ENCODE measurements at places on chromosomes 7 and 10.

DNA sequence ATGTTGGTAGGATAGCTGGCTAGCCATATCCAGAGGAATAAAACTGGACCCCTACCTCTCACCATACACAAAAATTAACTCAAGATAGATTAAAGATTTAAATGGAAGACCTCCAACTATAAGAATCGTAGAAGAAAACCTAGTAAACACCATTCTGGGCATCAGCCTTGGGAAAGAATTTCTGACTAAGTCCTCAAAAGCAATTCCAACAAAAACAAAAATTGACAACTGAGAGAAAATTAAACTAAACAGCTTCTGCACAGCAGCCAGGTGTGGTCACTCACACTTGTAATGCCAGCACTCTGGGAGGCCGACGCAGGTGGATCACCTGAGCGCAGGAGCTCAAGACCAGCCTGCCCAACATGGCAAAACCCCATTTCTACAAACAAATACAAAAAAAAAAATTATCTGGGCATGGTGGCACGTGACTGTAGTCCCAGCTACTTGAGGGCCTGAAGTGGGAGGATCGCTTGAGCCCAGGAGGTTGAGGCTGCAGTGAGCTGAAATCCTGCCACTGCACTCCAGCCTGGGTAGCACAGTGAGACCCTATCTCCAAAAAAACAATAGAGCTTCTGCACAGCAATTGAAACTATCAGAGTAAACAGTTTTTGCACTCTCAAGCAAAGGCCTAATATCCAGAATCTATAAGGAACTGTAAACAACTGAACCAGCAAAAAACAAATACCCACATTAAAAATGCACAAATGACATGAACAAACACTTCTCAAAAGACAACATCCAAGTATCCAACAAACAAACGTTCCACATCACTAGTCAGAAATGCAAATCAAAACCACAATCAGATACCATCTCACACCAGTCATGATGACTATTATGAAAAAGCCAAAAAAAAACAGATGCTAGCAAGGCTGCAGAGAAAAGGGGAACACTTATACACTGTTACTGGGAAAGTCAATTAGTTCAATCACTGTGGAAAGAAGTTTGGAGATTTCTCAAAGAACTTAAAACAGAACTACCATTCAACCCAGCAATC is 4.8 kb downstream of the CRPPA start:
- DNase-seq, result no peak

- DNase-seq, result no peak
Observed at GRCh38 chr7:159056737-159057136, 87.9 kb downstream of the VIPR2 start.

DNA sequence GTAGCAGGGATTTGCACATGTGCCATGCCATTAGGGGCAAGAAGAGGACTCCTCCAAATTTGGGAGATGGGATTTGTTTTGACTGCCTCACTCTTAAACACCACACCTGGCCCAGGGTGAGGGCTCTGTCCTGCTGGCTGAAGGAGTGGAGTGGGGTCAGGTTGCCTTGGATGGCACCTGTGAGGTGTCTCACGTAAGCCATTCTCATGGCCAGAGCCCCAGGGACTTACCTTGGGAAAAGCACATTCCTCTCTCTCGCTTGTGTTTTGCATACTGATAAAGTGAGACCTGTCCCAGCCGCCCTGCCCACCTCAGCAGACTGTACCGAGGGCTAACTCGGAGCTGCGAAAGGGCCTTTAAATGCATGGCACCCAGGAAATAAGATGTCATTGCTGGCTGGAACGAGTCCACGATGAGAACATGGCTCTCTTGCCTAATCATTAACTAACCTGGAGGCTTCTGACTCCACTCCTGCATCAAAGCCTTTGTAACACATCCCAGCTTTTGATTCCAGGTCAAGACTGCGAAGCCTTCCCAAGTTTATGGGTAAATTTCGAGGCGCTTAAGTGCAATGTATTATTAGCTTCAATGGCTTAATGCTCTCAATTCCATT is 184.0 kb upstream of the RNF32 start:
- DNase-seq, result no peak

- no peak for DNase-seq
Observed at GRCh38 chr7:43735802-43736603, 6.7 kb upstream of the COA1 start.

GRCh38 chr7:68063171-68063570 is 1066.5 kb downstream of the TYW1 start:
- no peak for DNase-seq

GRCh38 chr10:18290651-18291313 is 150.6 kb downstream of the CACNB2 start:
- no peak for DNase-seq

- no peak for DNase-seq
Observed at GRCh38 chr10:131845505-131846239, 55.1 kb upstream of the PPP2R2D start.

DNA sequence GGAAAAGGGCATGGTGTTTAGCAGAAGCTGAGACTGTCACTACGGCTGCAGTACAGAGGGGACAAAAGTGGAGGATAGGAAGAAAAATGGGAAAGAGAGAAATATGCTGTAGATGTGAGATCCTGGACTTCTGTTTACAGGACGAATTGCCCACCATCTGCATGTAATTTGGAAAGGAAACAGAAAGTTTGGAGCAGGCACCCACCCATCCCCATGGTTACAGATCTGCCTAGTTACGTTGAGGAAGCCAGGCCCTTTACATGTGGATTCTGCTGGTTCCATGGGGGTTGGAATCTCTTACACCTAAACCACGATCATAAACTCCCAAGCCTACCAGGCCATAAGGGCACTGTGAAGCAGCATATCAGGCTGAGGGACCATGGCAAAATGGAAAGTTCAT is 84.3 kb downstream of the WDFY4 start:
- no peak for DNase-seq

DNA sequence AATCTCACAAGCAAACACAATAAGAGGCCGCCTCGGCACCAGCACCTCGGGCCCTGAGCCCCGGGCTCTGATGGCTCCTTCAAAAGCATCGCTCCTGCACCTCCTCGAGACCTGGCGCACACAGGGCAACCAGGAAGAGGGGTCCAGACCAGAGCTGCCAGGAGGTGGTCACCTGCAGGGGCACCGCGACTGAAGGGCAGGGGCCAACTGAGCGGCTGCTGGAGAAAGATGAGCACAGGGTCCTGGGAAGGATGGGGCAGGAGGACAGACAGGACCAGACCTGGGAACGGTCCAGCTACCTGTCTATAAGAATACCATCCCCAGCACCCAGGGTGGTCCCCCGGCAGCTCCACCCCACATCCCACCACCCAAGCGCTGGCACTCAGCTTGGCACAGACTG is 20.8 kb downstream of the MAD1L1 start:
- no peak for DNase-seq

GRCh38 chr10:110340816-110341215 is 36.1 kb upstream of the SMNDC1 start:
- no peak for DNase-seq

GRCh38 chr10:86362586-86363183 is 3.9 kb downstream of the GRID1 start:
- no peak for DNase-seq

GRCh38 chr7:79281426-79281825 is 172.0 kb downstream of the MAGI2 start:
- DNase-seq, result no peak

DNA sequence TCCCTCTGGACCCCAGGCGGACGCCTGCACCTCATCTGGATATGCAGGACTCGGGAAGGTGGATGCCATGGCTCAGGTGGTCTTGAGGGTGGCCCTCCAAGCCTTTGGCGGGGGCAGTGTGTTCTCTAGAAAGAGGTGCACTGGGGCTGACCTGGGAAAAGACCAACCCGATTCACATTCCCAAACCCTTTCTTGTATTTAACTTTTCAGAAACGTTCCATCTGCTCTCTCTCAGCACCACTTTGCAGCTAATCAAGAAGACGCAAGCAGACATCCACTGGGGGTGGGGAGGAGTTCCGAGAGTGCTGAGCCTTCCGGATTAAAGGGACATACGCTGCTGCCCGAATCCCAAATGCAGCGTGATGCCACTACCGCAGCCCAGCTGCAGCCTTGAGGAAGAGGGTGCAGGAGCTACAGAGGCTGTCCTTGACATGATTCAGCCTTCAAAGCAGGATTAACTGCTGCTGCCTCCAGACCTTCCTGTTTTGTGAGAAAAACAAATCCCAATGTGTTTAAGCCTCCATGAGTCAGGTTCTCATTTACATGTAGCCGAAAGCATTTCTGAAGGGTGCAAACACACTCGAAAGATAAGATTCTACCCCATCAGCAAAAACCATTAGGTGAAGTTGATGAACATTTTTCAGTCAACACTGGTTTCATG is 39.9 kb downstream of the RBM17 start:
- no peak for DNase-seq

DNA sequence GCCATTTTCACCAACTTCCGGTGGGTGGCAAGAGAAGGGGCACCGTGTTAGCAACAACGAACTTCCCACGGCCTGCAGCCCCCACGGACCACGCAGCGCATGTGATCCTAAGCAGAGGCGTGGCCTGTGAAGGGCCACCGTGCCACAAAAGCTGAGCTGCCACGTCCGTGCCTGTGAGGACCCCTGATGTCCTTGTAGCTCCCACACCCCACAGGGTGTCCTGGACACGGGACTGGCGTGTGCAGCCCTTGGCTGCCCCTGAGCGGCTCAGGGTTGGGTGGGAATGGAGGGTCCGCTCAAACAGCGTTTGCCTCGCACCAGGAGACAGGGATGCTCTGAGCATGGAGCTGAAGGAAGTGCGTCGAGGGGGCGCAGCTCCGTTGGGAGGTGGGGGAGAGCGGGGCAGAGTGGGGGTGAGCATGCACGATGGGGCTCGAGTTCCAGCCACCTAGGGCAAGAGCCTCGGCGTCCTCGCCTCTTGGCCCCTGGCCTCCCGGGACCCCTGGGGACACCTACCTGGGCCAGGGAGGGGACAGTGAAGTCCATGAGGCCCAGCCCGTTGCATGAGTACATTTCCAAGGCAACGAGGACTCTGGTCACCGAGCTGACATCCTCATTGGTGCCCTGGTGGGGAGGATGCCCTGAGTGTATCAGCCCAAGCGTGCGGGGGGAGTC is 33.6 kb downstream of the CFAP46 start:
- no peak for DNase-seq

- DNase-seq, result no peak
Observed at GRCh38 chr10:131177431-131178327, 133.8 kb downstream of the TCERG1L start.

- DNase-seq, result no peak
Observed at GRCh38 chr10:15791816-15792524, 68.3 kb downstream of the MINDY3 start.

DNA sequence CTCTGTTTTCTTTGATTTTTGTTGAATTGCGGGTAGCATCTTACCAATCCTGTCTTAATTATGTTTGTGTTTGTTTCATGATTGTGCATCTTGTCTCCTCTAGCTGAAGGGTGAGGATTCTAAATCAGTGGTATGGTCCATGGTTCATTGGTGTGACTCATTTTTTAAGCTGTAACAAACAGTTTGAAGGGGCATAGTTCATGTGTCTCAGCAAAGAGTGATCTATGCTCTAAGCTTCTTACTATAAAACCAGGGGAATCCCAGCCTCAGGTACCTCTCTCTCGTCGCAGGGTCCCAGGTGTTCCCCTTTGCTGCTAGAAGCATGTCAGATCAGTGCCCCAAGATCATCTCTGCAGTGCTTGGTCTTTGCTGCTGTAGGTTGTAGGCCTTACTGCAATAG is 100.1 kb downstream of the OTUD1 start:
- no peak for DNase-seq

GRCh38 chr10:46257099-46257498 is 29.7 kb upstream of the ANTXRL start:
- DNase-seq, result no peak

DNA sequence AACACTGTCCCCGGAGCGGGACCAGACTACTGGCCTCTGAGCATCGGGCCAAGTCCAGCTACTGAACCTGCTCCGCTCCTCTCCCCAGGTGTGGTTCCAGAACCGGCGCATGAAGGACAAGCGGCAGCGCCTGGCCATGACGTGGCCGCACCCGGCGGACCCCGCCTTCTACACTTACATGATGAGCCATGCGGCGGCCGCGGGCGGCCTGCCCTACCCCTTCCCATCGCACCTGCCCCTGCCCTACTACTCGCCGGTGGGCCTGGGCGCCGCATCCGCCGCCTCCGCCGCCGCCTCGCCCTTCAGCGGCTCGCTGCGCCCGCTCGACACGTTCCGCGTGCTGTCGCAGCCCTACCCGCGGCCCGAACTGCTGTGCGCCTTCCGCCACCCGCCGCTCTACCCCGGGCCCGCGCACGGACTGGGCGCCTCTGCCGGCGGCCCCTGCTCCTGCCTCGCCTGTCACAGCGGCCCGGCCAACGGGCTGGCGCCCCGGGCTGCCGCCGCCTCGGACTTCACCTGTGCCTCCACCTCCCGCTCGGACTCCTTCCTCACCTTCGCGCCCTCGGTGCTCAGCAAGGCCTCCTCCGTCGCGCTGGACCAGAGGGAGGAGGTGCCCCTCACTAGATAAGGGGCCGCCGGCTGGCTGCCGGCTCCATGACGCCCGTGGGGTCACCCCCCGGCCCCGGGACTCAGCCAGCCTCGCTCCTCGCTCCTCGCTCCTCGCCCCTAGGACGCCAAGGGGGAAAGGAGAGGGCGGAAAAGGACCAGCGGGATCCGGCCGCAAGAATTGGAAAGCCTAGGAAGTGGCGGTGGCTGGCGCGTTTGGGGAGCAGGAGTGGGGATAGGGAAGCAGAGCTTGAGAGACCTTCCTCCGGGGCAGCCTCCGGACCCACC is 3.4 kb downstream of the EVX1 start:
- no peak for DNase-seq

- DNase-seq, result no peak
Observed at GRCh38 chr7:128738570-128739047, 550 bp upstream of the CALU start.

DNA sequence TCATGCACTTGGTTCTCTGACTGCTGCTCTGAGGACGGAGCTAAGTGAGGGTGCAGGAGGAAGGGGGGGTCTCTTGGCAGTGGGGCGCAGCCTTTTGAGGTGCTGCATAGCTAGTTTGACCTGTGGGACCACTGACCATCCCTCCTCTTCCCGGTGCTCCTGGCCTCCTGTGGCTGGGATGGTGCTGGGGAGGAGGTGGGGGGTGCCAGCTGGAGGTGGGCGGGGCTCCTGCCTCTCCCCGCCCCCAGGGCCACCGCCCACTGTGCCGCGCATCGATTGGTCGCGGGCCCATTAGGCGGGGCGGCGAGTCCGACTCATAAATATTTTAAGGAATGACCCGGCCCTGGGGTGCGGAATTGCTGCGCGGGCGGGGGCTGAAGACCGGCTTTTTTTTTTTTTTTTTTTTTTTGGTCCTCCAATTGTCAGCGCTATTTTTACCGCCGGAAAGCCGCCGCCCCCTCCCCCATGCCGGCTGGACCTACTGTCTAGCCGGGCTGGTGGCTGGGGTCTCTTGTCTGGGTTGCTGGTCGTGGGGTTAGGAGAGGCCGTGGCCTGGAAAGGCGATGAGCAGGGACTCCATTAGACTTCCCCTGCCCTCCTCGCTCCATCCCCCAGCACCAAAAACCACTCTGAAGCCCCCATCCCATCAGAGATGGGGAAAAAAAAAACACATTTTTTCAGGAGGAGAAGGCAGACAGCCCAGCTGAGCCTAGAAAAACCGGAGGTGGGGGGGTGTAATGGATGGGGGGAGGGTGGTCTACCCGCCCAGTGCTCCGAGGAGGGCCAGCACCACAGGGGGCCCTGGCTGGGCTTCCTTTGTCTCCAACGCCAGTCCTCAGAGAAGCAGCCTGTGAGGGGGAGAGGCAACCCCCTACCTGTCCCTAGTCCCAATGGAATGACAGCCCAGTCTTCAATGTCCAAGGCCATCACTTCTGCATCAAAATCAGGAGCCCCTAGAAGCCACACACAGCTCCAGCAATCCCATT is 6.4 kb downstream of the SH2B2 start:
- no peak for DNase-seq

GRCh38 chr7:128210590-128211570 is 30.2 kb upstream of the LEP start:
- DNase-seq, result no peak

- DNase-seq, result no peak
Observed at GRCh38 chr7:100079024-100079560, 2.4 kb downstream of the ZNF3 start.
